Pulmonary artery endothelial cell (primary cell): ENCODE measurements at places on chromosomes 2 and 18.

DNA sequence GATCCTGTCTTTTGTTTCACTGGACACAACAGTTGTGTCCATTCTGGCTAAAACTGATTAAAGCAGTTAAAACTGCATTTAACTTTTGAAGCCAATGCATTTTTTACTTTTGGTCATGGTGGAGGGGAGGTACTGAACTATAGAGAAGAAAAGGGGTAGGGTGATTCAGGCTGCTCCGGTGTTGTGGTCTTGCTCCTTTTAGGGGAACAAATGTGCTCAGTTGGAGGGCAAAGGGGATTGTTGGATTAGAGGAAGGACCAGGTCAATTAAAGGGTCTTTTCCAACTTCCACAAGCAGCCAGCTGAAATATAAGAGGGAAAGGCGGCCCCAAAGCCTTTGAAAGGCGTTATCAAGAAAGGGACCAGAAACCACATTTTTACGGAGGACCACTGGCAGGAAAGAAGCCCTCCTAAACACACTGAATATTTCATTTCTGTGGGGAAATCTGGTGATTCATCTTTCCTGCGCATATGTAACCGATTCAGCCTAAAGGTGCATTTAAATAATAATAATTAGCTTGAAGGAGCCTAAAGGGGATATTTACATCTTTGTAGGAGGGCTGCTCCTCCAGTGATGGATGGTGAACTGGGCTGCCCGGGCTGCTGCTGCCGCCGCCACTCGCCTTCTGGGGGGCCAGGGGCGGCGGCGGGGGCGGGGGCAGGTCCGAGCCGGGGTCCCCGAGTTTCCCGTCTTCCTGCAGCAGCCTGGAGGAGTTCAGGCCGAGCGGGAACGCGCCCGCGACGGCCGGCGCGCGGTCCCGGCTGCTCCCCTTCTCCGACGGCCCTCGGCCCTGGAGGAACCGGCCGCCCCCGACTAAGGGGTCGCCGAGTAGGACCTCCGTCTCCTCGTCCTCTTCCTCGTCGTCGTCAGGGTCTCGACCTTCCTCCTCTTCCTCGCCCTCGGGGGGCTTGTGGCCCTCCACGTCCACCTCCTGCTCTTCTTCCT, 5.2 kb downstream of the SKOR2 start:
- DNase-seq, result no peak

GRCh38 chr2:29561181-29561580, 360.2 kb downstream of the ALK start:
- no peak for DNase-seq

DNA sequence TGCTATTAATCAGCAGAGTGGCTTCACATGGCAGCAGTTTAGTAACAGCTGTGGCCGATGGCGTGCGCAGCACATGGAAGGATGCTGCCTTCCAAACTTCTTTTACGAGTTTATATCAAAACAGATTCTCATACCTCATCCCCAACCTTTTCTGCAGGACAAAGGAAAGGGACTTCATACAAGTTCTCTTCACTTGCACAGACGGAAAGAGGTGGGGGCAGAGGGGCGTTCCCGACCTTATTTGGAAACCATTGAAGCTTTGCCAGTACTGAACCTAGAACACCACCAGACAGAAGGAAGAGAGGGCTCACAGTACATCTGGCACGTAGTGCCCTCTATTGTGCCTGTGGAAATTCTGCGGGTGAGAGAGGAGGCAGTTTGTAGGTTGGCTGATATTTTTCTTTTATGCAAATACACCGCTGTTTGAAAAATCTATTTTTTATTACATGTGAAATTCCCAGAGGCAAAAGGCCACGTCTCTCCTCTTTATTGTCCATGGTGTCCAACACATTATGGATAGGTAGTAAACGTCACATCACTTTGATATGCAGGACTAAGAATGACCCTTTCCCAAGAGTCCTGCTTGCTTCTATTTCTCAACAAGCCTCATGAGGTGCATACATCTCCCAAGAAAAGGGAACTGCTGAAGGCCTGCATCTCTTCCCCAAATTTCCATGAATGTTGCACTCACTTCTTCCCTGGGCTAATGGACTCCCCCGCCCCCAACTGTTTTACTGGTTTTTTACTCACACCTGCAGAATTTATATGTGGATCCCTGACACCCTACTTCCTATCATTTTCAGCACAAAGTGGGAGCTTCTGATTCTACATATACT, 31.3 kb downstream of the COLEC12 start:
- DNase-seq, result no peak

- DNase-seq, result no peak
Observed at GRCh38 chr2:239378918-239379640, 21.7 kb downstream of the HDAC4 start.

- no peak for DNase-seq
Observed at GRCh38 chr2:6885551-6885950, 8.0 kb downstream of the RSAD2 start.
